ENCODE measurements at places on chromosomes 2 and 18.

DNA sequence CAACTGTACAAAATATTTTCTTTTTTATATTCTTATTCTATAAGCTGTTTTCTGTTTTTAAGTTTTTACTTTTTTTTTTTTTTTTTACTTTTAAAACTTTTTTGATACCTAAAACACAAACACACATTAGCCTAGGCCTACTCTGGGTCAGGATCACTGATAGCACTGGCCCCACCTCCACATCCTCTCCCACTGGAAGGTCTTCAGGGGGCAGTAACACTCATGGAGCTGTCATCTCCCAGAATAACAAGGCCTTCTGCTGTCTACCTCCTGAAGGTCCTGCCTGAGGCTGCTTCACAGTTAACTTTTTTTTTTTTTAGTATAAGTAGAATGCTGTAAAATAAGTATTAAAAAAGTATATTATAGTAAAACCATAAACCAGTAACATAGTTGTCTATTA, 415.1 kb downstream of the PTPRM start:
- DNase-seq: no peak

- DNase-seq: no peak
These were observed 12.1 kb upstream of the ARHGEF4 start for GRCh38 chr2:130824492-130825061.

GRCh38 chr2:213763963-213764362, 479.7 kb downstream of the SPAG16 start:
- no peak for DNase-seq

DNA sequence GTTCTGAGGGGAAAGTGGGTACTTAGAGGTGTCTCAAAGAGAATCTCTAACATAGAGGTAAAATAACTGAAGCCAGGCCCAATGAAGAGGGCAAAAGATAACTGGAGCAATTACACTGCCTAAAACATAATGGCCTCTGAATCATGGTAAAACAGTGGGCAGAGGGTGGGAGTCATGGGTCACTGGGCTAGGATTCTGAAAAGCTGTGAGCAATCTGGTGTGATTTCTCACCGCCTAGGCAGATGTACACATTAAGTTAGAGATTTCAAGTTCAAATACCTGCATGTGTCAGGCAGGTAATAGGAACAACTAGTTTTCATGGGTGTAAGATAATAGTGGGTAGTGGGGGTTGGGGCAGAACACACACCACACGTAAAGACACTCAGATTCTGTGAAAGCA, 45.6 kb downstream of the INSIG2 start:
- no peak for DNase-seq

DNA sequence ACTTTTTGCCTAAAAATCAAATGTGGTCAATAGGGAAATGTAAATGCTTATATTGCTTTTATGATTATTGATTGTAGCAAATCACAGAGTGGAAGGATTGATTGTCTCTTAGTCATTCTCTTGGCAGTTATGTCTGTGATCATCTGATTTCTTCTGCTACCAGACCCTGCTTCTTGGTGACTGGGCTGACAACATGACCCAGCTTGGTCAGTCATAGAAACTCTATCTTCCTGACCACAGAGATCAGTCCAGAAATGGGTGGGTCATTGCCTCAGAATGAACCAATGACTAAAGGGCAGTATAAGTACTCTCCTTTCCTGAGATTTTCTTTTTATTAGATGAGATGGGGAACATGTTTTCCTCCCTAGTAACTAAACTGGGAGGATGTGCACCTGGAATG, 87.6 kb downstream of the MAIP1 start:
- no peak for DNase-seq

- DNase-seq: no peak
These were observed 5.7 kb downstream of the SLC40A1 start for GRCh38 chr2:189574793-189575475.

DNA sequence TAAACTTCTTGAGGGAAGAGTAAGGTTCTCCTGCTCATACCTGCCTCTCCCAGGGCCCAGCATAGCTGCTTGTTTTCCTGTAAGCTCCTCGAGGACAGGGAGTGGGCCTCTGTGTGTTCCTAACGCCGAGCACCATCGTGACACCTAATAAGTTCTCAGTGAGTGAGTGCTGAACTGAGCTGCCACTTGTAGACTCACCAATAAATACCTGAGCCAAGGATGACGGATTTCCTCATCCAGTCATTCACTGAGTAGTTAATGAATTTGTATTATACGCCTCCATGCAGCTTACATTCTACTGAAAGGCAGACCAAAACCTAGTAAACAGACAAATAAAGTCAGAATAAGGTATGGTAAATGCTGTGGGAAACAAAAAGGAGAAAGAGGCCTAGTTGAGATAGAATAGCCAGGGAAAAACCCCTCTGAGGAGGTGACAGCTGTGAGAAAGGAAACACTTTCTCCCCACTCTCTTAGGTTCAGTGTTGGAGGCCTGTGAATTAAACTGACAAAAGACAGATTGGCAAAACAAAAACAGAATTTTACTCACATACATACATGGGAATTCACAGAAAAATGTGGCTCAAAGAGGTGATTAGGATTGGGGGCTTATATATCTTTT, 138.6 kb downstream of the B3GNT2 start:
- no peak for DNase-seq

DNA sequence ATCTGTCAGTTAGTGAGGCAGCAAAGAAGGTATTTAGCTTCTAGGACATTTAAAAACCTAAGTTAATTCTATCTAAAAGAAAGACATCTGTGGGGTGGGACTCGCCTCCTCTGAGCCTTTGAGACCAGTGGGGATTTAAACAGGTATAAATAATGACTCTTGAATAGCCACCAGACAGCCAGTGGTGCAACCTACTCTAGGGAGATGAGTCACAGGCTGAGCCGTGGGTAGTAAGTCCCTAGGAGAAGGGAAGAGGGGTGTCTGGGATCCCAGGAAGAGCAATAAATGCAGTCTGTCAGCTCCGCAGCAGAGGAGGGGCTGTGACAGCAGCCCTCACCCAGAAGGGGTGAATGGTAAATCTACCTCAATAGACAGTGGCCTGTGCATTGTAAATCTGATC, 43.1 kb upstream of the GALNT3 start:
- DNase-seq: no peak

GRCh38 chr2:205613970-205614559, 68.2 kb upstream of the NRP2 start:
- DNase-seq: no peak

DNA sequence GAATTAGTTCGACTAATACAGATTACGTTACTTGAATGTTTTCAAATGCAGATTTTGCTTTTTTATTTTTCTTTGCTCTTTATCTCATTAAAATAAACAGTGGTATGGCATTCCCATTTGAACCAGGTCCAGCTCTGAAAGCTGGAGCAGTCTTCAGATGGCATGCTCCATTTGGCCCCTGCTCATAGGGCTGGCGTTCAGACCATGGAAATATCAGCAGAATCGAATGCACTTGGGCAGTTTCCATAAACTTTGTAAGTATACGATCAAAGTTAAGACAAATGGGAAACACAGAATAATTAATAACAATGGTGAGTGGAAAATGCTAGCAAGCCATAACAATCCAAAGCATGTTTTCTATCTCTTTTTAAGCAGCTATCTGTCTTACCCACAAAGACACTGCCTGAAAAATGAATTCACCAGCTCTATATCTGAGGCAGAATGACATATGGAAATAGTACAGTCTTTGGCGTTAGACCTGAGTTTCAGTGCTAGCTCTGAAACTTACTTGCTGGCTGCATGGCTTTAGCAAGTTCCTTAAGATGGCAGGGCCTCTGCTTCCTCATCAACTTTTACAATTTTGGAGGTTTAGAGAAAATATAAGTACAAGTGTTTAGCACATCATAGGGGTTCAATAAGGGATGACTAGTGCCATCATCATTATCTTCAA, 131.6 kb downstream of the BCL2 start:
- no peak for DNase-seq

DNA sequence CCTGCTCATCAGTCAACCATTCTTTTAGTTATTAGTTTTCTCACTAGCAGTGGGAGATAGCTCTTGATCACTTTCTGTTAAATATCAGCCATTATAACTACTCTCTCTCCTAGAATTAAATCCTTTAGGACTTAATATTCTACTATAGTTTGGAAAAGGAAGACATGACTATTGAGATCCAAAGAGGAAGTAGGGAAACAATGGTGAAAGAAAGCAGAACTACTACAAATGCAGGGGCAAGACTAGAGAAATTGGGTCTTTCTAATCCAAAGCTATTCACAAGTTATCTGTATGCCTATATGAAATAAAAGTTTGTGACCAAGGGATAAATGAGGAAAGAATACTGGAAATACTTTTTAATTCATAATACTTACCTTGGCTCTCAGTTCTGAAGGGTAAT, 65.1 kb downstream of the SRBD1 start:
- DNase-seq: no peak

- no peak for DNase-seq
These were observed 571.6 kb downstream of the ARHGAP15 start for GRCh38 chr2:143700865-143701264.

Measured in NCI-H526 (cell line).